Sigmoid colon (tissue), 7 donors: ENCODE measurements at places on chromosomes 7 and 10.

DNA sequence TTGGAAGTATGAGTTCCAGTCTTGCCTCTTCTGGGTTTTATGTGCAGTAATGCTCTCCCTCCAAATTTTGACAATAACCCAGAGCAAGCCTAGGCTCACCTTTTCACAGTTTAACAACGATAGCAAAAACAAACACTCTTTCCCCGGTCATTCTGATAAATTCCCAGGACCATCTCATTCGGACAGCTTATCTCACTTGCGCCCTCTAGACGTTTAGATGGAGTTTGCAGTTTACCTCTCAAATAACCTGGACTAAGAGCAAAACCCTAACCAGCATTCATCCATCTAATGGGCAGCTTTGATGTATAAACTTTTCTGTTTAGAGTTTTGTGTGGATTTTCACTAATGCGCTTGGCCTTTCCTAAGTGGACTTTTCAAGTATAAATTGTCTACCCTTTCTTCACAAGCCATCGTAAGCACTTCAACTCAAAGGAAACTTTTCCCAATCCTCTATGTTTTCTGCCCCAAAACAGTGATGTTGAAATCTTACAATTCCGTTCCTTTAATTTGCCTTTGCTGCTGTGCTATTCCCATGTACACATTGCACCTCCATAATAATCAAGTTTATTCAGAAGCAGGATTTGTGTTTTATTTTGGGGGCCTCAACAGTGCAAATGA lies 114.9 kb downstream of the HDAC9 start:
- no peak for DNase-seq

DNA sequence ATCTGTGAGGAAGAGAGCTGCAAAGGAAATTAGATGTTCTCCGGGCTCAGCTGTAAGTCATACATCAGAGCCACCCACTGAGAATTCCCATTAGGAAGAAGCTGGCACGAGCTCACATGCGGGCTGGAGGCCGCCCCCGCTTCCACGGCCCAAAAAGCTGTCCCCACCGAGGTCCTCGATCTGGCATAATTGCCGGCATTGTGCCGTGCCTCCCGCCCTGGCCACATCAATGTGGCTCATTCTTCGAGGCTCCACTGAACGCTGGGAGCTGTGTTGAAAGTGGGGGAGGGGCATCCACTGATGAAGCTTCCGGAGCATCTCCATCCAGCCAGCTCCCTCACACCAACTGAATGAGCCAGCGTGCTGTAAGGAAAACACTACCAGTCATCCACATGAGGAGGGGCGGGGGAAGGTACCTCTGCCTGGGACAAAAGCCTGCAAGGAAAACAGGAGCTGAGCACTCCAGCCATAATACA lies 173.1 kb downstream of the PTPRN2 start:
- no peak for DNase-seq

DNA sequence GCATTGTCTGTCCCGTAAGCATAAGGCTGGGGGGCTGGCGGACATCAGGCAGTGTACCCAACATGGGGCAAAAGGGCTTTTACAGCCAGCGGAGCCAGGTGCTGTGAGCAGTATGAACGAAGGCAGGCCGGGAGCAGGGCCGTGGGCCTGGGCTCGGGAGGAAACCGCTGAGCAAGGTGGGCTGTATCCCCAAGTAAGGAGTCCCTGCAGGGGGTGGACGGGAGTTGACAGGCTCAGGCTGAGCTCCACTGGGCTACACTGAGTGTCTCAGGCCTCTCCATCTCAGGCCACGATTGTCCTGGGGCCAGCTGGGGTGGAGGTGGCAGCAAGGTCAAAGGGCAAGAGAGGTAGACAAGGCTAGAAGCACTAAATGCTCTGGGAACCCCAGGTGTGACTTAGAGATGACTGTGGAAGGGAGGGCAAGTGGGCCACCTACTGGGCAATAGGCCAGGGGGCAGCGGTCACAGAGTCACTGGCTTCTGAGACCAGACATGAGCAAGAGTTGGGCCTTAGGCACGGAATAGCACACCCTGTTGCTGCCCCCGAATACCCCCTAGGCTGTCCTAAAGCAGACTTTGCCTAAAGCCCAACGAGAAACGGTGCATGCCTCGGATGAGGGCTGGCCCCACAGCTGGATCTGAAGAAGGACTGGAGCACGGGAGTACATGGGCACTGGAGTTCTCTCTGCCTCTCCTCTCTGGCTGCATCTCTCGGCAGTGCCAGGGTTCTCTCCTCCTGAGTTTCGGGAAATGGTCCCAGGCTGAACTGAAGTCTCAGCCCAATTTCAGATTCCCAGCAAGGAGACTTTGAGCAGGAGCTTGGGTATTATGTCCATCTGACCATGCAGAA lies 10.8 kb upstream of the RAMP3 start:
- peak; percentile 64 for DNase-seq

- DNase-seq: no peak
These were observed 42.0 kb upstream of the MMD2 start for GRCh38 chr7:5001003-5001402.

GRCh38 chr7:110050785-110051184 lies 1040.1 kb upstream of the LRRN3 start:
- DNase-seq: no peak

DNA sequence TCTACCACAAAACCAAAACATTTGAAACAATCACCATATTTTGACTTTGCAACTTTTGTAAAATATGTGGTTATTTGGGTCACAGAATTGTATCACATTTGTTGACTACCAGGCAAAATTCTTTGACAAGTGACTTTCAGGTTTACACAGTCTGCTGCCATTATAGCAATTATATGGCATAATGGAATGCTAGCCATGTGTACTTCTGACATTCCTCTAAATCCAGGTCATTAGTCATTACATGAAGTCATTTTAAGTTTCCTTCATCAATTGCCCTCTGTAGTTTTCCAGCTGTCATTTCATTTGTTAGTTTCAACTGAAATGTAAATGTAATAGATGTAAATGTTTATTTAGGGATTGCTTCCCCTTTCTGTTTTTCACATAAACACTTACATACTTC lies 137.5 kb downstream of the IMMP2L start:
- DNase-seq: no peak

GRCh38 chr7:43513251-43513650 lies 69.7 kb upstream of the STK17A start:
- DNase-seq: no peak

- DNase-seq: no peak
These were observed 207.8 kb downstream of the DYNC1I1 start for GRCh38 chr7:95980167-95980566.

DNA sequence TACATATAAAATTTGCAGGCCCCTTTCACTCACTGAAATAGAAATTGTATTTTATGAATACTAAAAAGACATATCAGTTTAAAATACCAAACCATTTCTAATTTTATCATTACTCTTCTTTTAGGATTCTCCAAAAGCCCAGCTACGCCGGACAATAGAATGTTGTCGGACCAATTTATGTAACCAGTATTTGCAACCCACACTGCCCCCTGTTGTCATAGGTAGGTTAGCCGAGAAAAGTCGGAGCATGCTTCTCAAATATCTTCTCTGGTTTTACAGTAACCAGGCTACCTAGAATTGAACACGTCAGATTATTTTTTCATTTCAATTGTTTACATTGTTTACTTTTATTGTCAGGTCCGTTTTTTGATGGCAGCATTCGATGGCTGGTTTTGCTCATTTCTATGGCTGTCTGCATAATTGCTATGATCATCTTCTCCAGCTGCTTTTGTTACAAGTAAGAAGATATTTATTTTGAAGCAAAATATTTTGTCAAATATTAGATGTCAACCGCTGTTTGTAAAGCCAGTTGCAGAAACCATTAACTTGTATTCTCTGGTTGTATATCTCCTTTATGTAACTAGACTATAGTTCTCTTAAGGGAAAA lies 57.6 kb downstream of the MMRN2 start:
- DNase-seq: peak; percentile 86

GRCh38 chr10:3868271-3868664 lies 83.3 kb upstream of the KLF6 start:
- DNase-seq: no peak

DNA sequence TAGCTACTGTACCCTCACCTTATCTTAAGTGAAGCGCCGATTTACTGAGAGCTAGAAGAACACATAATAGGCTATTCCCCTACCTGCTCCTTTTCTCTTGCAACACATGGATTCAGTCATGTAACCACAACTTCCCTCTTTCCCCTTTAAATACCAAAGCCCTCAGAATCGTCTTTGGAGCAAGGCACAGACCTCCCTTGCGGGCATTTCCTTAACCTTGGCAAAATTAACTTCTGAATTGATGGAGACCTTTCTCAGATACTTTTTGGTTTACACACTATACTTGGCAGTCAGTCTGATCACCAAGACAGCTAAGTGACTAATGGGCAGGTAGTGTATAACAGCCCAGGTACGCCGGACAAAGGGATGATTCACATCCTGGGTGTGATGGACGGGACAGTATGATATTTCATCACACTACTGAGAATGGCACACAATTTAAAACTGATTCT lies 72.7 kb upstream of the SEC61G start:
- no peak for DNase-seq

- DNase-seq: peak; percentile 57
These were observed 96.3 kb downstream of the DNAJB6 start for GRCh38 chr7:157432957-157433576.

GRCh38 chr10:132405463-132405991 lies 8.5 kb downstream of the PWWP2B start:
- DNase-seq: no peak

- DNase-seq: no peak
These were observed 183.4 kb upstream of the PLXNA4 start for GRCh38 chr7:132759482-132760243.

DNA sequence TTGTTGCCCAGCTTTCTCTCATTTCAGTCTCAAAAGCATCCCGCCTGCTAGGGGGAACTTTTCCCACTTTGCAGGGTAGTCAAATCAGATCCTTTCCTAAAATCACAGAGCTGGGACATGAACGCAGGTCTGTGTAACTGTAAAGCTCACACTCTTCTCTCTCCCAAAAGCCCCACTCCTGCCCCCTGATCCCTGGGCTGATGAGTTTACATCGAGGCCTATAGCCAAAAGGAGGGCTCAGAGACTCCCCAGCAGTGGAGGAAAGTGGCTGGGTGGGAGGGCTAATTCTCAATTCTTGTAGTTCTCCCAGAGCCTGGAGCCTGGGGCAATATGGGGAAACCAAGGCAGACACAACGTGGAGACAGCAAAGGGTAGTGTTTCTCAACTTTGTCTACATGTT lies 6.5 kb upstream of the MTPAP start:
- DNase-seq: no peak

DNA sequence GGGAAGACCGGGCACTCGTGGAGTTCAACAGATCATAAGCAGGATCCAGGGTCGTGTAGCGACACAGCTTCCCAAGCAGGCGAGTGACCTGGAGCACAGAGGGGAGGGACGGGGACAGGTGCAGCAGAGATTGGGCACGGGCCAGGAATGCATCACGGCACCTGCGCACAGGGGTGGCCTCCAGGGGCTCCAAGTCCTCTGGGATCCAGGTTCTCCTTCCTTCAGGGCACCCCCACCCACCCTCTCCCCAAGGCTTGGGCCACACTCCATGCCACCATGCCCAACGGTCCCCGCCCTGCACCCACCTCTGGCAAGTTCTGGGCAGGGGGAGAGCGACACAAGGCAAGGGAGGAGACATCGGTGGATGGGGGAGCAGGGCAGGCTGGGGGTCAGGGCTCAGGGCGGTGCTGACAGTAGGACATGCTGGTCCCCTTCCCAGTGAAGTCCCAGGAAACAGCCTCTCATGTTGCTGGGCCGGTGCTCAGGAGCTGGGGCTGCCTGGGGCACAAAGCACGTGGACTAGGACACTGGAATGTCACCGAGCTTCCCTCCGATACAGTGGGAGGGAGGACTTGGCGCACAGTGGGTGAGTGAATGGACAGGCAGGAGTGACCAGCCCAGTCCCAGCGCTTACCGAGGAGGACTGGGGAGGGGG lies 597.3 kb downstream of the PTPRN2 start:
- no peak for DNase-seq

GRCh38 chr7:11155883-11156282 lies 182.2 kb downstream of the PHF14 start:
- no peak for DNase-seq

GRCh38 chr10:79116801-79117723 lies 48.3 kb downstream of the ZMIZ1 start:
- DNase-seq: peak; percentile 86

DNA sequence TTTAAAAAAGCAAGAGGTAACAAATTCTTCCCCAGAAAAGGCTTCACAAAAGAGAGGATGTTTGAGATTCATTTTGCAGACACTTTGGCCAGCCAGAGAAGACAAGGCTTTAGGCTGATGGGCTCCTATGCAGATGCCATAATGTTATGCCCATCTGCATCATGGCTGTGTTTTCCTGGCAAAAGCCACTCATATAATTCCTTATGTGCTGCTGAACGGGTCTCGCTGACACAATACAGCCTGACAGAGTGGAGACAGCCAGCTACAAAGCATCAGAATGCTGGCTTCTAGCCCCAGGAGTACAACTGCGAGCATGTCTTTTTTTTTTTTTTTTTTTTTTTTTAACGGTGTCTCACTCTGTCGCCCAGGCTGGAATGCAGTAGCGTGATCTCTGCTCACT lies 1157.4 kb upstream of the AUTS2 start:
- no peak for DNase-seq

DNA sequence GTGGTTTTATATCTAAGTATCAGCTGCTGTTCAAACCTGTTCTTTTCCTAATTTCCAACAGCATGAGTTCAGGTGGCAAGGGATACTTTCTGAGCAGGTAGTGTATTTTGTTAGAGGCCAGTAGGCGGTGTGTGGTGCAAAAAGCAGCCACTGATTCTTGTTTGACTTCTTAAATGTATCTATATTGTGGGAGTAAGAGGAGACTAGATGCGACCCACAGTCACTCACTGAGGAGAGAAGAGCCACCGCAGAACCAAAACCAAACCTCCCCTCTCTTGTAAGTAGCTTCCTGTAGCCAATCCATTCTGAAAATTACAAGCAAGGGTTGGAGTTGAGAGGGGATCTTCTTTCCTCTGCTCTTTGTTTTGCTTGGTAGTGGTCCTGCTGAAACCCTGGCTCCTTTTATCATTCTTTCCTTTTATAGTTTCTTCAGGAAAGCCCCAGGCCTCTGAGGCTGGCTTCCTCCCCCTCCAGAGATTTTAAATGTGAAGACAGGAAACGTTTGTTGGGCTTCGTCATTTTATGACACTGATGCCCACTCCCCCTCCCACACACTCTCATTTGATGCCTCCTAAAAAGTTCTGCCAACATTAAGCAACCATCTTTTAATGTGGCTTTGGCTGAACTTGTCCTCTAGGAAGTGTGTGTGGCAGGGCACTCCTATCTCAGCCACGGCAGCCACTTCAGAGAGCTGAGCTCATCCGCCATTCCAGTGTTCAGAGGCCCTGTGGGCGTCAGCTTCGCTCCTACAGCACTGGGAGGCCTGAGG lies 566.0 kb downstream of the SUGCT start:
- no peak for DNase-seq

DNA sequence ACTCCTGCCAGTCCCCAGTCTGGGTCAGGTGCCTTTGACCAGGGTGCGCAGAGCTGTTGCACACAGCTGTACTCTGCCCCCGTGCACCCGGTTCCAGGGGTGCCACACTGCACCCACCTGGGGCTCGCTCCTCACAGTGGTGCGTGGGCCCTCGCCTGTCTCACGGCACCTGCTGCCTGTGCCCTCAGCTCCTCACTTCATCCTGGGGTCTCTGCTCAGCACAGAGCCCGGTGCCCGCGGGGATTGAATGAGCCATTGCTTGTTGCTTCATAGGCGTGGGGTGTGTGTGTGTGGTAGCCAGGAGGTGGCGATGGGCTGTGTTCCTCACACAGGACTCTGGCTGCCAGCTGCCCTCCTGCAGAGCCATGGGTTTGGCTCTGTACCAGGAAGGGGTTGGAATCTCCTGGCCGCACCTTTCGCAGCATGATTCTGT lies 18.5 kb downstream of the EIF3B start:
- DNase-seq: no peak
